ENCODE measurements at places on chromosomes 1 and 21. TPM values are rescaled to one million over a fixed set of nuclear protein-coding genes. Genes with fewer than 3 reads are reported as not detected.

- peak; percentile 91 for DNase-seq
These were observed 384.9 kb downstream of the HLX start for GRCh38 chr1:221263831-221264767.

- no peak for DNase-seq
These were observed 36.1 kb upstream of the RGS8 start for GRCh38 chr1:182720463-182720862.

DNA sequence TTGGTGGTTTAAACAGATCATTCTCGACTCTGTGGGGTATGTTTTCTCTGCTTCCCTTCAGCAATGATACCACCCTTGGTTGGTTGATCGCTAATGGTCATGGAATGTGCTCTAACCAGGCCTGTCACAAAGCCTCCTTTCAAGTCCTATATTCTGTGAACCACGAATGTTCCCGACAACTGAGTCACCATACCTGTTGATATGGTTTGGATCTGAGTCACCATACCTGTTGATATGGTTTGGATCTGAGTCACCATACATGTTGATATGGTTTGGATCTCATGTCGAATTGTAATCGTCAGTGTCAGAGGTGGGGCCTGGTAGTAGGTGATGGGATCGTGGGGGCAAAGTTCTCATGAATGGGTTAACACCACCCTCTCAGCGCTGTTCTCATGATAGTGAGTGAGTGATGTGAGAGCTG, 10.2 kb upstream of the CAMK2N1 start:
- DNase-seq, result no peak

DNA sequence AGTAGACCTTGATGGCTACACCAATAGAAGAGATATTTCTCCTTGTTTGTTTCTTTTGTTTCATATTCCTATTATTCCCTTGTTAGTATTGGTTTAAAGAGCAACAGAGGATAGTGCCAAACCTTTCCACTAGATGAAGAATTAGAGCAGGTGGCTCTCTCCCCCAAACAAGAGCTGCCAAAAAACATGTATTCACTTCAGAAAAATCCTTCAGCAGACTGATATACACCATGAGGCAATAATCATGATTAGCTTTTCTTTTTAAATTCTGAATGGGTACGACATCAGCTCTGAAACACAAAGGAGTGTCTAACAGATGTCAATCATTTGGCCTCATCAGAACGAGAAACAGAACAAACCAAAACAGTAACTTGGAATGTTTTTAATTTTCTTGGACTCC, 67.3 kb upstream of the MAP10 start:
- no peak for DNase-seq

GRCh38 chr1:51344602-51345299, 14.4 kb upstream of the TTC39A start:
- no peak for DNase-seq

Gene AMIGO1
- total RNA-seq, result 1.0 TPM

Gene STYXL2
- total RNA-seq, result not detected

Gene IGSF9
- not detected for total RNA-seq
